ENCODE measurements at places on chromosomes 6 and 20.

- DNase-seq = peak; percentile 20
Observed at GRCh38 chr6:107704347-107705013, 119.6 kb downstream of the SCML4 start.

DNA sequence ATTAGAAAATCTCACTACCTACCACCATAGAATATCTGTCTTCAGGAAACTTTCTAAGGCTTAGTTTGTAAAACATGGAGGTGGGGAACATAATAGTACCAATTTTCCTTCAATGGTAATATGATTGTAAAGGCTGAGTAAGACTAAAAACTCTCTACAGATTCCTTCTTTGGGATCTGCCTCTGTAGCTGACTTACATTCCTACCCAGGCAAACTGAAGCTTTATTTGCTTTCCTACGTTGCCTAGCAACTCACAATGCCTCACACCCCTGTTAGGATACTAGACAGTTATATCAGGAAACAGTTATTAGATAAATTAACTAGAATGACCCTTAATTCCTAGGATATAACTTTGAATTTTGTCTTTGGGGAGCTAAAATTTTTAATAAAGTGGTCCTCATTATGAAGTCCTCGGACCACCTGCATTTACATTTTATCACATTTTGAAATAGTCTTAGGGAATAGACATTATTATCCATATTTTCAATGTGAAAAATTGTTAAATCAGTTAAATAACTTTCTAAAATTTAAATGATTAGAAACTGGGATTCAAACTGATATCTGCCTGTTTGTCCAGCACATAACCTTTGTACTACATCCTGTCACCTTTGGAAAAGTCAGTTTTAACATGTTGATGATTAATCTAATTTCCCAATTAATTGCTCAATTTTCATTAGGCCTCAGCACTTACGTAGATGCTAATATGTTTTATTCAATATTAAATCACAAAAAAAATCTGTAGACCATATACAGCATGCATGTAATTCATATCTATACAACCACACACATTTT, 591.4 kb downstream of the RNF144B start:
- peak; percentile 32 for DNase-seq

GRCh38 chr20:23644164-23644563, 6.4 kb upstream of the CST3 start:
- DNase-seq = no peak

DNA sequence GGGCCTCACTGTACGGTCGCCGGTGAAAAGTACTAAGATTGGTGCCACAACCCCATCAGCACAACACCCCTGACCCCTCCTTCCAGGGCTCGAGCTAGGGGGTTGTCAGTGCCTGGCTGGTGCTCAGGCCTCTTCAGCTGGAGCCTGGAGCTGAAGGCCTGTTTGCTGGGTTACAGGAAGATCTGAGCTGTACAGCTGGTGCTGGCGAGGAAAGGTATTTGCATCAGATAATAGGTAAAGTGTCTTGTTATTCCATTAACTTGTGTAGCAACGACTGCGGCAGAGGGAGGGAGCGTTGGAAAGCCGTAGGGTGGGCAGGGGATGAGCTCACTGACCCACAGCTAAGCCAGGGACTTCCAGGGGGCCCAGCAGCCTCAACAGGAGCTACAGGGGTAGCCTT, 15.8 kb upstream of the SIRPA start:
- DNase-seq = no peak

- DNase-seq = no peak
Observed at GRCh38 chr6:42460883-42461282, 9.2 kb upstream of the TRERF1 start.

- peak; percentile 2 for DNase-seq
Observed at GRCh38 chr6:71123051-71123450, 165.6 kb upstream of the OGFRL1 start.

GRCh38 chr6:147095316-147095715, 108.9 kb upstream of the STXBP5 start:
- DNase-seq = no peak

DNA sequence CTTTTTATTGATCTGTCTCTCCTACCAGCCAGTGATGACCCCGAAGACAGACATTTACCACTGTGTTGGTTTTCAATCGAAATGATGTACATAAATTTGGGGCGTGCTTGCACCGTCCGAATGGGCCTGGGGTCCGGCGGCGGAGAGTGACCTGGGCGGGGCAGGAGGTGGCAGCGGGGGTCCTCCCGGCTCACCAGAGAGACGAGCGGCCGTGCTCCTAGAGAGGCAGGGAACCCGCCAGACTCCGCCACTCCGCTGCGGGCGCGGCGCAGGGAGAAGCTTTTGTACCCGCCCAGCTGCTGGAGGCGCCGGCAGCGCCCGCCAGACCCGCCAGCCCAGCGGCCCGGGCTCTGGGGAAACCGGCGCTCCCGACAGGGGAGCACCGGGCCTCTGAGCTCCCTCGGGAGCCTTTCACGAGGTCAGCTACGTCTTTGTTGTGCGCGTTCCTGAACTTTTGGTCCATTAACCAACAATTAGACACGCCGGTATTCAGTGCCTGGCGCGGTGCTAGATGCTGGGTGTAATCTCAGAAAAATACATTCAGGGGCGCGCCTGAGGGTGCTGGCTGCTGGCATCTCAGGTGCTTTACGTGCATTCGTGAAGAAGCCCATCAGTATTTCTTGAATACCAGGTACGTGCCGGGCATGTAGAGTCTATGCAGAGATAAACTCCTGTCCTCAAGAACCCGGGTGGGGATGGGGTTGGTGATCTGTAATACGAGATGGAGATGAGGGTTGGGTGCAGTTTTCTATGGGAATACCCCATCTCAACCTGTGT, at the start of gene PGBD1:
Gene PGBD1 (plus strand): TSS at position 285 of the 777 bp plus-strand sequence. CDS start 2,242 bp downstream, outside the sequence.
- peak; percentile 69 for DNase-seq

Measured in SW480 (cell line).